T47D (cell line): ENCODE measurements at places on chromosomes 4 and X.
A peak's percentile ranks its signal among the peaks of the same experiment; 100 is the strongest.

DNA sequence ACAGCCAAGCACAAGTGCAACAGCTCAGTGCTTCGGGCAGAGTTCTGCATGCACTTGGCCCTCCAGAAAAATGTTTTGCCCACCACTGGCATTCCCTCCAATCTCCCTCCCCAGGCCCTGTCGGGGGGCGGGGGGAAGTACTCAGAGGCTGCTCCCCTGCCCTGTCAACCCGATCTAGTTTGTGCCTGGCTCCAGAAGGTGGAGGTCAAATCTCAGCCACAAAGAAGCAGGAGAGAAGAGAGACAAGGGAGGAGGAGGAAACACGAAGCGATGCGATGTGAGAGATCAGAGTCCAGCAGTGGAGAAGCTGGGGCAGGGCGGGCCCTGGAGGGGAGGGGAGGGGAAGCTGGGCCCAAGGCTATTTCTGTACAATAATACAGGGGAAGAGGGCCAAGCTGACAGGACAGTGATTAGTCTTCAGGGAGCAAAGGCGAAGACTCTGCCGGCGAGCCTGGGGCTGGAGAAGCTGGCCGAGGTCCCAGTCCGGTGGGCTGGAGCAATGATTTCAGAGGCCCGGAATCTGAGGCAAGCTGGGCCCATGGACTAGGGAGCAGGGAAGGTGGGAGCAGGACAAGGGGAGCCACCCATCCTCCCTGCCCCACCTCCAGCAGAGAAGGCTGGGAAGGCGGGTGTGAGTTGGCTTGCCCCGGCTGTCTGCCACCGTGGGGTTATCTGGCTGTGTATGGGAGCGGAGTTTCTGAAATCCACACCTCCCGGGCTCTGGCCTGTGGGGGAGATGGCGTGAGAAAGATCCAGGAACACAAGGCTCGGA is 167.1 kb downstream of the EFNB1 start:
- no peak for DNase-seq

DNA sequence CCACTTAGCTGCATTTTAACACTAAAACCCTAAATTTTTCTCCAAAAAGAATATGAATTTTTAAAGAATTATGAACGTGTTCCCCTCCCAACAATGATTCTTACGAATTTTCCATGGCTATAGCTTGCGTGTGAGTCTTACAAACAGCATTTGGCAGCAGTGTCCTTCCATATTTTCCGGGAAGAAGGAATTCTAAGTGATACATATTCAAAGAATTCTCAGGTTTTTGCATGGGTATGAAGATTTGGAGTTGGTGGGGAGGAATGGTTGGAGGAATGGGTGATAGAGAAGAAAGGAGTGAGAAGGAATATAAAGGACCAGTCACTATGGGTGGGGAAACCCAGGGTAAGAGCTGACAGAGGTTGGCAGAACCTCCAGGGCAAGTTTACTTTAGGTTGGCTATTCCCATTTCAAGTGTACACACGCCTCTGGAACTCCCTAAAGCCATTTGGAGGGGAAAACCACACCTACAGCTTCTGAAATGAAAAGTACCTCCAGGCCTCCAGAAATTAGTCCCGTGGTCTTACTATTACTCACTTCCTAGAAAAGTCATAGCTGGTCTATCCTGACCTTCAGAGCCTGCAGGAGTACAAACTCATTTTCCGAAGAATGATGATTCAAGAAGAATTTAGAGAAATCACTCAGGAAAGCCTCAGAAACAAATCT is 420.8 kb upstream of the DIPK2B start:
- no peak for DNase-seq

DNA sequence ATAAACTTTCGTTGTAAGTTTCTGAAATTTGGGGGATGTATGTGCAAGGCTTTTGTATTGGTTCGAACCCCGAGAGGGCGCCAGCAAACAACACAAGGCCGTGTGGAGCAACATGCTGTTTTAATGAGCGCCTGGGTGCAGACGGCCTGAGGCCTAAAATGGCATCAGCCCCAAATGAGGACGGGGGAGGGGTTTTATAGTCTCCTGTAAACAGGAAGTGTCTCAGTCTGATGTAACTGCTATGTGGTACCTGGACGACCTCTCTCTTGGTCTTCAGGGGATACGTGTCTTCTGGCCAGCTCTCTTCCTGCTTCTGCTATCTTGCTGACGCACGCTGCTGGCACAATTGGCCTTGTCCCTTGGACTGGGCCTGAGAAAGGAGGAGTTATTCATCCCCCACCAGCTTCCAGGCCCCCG is 1348.0 kb downstream of the ADGRL3 start:
- DNase-seq: no peak

DNA sequence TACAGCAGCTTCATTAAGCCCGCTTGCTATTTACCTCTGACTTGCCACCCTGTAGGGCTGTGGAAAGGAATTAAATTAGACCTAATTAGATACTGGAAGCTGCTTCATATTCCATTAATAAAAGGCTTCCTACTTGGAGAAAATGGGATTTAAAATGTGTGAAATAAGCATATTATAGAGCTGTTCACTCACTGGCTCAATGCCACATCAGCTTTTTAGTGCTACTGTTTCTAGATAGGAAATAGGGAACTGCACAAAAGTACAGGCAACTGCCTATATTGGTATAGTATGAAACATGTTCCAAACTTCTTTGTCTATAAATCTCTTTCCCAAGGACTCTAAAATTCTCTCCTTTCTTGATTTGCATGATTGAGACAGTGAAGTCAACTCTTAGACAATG is 407.9 kb upstream of the AADAT start:
- DNase-seq: no peak

GRCh38 chrX:109283870-109284269 is 198.0 kb downstream of the GUCY2F start:
- no peak for DNase-seq

GRCh38 chrX:19372547-19373331 is 29.0 kb downstream of the PDHA1 start:
- no peak for DNase-seq

DNA sequence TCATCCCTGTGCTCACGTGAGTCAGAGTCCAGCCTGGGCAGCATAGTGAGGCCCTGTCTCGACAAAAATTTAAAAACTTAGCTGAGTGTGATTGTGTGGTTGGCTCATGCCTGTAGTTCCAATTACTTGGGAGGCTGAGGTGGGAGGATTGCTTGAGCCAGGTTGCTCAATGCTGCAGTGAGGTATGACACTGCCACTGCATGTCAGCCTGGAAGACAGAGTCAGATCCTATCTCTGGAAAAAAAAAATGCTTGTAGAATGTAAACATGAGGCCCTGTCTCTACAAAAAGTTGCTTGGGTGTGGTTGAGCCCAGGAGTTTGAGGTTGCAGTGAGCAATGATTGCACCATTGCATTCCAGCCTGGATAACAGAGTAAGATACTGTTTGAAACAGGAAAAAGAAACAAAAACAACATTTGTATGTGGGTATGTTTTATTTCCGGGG is 11.3 kb upstream of the YTHDC1 start:
- DNase-seq: no peak

- peak; percentile 67 for DNase-seq
Measured at GRCh38 chr4:186669159-186669731, 54.4 kb downstream of the FAT1 start.

GRCh38 chr4:167100120-167100519 is 134.2 kb downstream of the SPOCK3 start:
- no peak for DNase-seq

DNA sequence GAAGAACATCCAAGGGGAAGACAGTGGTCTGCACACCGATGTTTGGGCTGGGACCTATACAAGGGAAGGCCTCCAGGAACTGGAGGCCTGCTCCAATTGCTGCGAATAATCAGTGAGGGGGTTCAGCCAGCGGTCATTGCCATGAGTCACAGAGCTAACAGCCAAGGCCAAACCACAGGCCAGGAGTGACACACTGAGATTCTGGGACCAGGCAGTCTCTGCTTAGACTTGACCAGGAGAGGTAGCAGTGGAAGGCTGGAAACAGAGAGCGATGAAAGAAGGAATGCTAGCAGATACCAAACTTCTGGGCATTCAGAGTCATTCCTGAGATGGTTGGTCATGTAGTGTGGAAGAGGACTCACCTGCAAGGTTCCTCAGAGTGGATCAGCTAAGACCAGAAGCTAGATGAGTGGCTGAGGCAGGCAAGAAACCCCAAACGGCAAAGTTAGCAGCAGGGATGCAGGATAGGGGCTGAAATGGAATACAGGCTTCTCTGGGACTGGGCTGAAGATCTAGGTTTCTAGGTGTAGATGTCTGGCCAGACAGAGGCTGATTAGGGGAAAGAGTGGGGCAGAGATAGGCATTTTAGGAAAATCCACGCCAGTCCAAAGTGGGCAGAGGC is 54.7 kb downstream of the CNGA2 start:
- peak; percentile 7 for DNase-seq

DNA sequence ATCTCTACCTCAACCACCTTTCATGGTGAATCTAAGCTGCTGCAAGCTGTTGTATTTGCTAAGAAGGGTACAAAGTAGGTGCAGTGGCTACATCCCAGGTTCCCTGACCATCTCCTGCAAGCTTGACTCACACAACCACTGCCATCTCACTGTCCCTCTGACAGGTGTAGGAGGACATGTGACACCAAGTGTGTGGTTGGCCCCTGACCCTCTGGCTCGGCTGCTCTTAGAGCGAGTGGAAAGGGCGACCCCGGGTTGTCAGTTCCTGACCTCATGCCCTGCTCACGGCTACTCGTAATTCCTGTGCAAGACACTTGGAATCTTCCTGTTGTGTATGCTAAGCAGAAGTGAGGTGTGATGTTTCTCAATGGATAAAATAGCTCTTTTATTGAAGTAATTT is 184.4 kb downstream of the DCLK2 start:
- DNase-seq: no peak

GRCh38 chr4:5905714-5906113 is 12.8 kb upstream of the CRMP1 start:
- no peak for DNase-seq

GRCh38 chr4:173252024-173252935 is 81.9 kb downstream of the HMGB2 start:
- DNase-seq: no peak

DNA sequence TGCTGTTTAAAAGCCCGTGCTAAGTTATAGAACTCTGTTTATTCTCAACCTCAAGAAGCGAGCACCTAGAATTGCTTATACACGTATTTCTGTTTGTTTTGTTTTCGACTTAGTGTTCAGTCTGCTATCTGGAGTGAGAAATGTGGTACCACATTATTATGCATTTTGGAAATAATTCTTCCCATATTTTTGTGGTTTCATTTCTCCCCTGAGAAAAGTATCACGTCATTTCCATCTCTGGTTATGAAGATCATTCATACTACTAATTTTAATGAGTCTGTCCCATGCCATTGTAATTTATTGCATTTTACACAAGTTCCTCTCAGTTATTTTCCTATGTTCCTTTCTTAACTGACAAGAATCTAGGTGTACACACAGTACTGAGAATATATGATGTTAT is 186.0 kb downstream of the DCHS2 start:
- DNase-seq: no peak

DNA sequence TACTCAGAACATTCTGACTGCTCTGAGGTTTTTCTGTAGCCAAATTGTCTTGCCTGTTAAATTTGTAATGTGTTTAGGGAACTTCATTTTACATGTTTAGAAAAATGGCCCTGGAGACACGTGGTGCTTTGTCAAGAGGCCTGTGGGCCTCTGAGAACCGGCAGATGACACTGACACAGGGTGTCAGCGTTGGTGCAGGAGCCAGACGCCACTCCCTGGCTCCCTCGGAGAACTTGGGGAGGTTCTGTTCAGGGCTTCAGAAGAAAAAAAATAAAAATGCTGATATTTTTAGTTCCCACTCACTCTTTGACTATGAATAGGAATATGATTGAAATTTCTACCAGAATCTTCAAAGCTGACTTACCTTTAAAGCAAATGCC is 190.9 kb upstream of the GATB start:
- DNase-seq: no peak

DNA sequence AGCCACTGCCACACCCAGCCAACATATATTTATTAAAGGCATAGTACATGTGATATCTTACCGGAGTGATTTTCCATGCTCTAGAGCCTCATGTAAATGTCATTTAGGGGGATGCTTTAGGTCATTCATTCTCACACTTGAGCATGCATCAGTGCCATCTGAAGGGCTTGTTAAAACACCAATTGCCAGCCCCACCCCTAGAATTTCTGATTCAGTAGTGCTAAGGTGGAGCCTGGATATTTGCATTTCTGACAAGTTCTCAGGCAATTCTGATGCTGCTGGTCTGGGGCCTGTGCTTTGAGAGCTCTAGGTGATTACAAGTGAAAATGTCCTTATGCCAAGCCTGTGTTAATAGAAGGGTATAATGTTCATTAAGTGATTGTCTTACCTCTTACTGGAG is 107.7 kb downstream of the PHEX start:
- no peak for DNase-seq

DNA sequence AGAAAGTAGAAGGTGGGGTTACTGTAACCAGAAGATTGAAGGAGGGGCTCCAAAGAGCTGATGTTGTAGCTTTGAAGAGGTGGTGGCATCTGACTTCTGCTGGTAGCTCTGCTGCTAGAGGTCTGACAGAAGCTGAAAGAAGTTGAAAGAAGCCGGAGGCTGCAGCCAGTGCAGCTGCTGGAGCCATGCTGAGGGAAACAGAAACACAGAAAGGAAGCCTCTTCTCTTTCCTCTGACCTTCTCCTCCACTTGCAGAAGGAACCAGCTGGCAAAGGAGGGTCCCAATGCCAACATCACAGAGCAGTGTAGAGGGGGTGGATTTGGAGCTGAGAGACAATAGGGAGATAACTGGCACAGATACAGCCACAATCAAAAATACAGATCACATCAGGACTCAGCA is 89.3 kb upstream of the HHIP start:
- no peak for DNase-seq

- peak; percentile 51 for DNase-seq
Measured at GRCh38 chrX:133544115-133544514, 128.8 kb upstream of the GPC4 start.

DNA sequence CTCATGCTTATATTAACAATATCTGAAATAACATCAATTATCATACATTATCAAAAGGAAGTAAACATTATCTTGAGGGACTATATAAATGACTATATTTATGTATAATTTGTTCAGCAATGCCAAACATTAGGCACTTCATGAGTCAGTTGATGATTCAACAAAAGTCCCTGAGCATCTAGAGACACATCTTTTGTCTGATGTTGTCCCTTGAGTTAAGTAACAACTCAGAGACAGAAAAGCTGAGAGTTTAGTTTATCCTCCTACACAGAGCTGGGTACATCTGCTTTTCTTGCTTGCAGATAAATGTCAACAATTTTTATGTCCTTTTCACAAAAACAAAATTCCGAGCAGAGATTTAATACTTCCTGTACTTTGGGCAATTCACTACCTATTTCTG is 311.1 kb downstream of the INPP4B start:
- no peak for DNase-seq

GRCh38 chr4:134691915-134692314 is 490.3 kb upstream of the PABPC4L start:
- DNase-seq: no peak

DNA sequence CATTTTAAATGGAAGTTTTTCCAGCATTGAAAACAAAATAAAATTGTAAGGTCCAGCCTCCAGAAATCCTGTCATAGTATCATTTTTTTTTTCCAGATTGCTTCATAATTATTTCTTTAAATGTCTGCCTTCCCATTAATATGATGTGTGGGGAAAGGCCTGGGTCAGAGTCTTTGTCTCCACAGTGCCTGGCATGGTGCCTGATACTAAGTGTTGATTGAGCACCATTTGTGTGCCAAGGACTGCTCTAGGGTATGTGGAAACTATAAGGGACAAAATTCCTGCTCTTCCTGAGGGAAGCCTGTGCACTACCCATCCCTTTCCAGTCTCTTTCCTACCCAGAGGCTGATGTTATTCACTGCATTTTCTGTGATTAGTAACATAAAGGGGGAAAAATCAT is 53.1 kb upstream of the BEND4 start:
- no peak for DNase-seq

GRCh38 chr4:11471618-11472017 is 42.9 kb upstream of the HS3ST1 start:
- no peak for DNase-seq

GRCh38 chr4:15526924-15527592 is 57.4 kb downstream of the CC2D2A start:
- DNase-seq: no peak
